Fibroblast of skin of left biceps (primary cell): ENCODE measurements at places on chromosomes 7 and 10.
A peak's percentile ranks its signal among the peaks of the same experiment; 100 is the strongest.

GRCh38 chr7:1740214-1740613 is 70.1 kb downstream of the ELFN1 start:
- no peak for DNase-seq

- no peak for DNase-seq
Observed at GRCh38 chr10:127840884-127841283, 51.9 kb downstream of the CLRN3 start.

DNA sequence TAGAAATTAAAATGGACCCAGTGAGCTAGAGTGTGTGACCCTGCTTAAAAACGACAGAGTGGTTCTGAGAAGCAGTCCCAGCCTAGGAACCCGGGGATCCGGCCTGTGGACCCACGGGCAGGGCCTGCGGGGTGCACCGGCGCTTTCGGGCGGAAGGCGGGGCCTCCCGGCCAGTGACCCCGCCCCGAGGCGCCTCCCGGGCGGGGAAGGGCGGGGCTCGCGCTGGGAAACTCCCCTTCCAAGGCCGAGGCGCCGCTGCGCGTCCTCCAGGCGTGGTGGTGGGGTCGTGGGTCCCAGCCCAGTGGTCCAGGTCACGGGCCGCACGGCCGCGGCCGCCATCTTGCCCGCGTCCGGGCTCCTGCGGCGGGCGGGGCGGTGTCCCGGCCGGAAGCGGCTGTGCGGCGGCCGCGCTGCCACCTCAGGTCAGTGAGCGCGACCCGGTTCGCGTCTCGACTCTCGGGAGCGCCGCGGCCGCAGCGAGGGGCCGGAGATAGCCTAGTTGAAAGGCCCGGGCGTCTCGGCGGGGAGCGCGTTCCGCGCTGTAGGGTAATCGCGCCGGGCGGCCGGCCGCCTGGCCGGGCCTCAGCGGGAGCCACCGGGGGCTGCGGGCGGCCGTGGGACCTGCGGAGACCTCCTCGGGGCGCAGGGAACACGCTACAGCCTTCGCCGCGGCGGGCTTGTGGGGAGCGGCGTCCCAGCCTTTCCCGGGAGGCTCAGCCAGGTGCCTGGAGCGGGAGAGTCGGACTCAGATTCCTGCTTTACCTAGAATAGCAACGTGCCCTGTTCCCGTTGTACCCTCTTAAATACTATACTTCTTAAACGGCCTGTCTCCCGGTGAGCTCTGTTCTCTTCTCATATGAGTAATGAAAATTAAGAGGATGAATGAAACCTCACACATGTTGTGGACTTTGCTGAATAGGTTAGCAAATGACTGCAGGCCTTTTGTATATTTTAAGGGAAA is at the start of gene MIOS:
TSS of gene MIOS (plus strand) at position 234 of the 961 bp plus-strand sequence. CDS start 5,592 bp downstream, outside the sequence.
- DNase-seq, result no peak

DNA sequence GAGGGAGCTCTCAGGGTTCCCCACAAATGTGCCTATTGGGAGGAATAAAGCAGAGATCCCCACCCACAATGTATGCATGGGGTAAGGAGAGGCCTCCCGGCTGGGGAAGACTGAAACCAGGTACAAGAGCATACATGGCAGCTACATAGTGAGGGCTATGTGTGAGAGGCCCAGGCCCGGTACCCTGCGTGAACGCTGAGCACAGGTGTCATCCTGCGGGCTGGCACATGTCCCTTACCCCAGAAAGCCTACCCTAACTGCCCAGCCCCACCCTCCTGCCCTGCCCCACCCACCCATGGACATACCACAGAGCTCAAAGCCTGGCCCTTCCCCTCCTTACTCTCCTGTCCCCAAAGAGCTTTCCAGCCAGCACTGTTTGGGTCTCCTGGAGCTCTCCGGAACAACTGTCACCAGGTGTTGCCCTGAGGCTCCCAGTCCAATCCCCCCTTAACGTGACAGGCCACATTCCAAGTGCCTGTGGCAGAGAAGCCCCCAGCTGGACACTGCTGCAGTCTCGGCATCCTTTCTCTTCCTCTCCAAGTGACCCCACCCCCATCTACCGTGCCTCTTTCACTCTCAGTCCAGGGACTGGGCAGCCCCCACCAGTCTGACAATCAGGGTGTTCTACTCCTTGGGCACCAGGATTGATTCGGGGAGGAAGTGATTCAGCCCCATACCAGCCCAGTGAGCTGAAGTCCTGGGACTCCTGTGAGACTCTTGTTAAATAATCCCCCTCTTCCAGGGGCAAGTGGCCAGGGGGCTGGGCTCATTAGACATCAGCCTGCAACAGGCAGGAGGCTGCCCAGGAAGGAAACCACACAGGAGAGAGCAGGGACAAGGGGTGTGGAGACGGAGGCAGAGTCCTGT is 19.6 kb downstream of the GRID1 start:
- DNase-seq, result no peak

DNA sequence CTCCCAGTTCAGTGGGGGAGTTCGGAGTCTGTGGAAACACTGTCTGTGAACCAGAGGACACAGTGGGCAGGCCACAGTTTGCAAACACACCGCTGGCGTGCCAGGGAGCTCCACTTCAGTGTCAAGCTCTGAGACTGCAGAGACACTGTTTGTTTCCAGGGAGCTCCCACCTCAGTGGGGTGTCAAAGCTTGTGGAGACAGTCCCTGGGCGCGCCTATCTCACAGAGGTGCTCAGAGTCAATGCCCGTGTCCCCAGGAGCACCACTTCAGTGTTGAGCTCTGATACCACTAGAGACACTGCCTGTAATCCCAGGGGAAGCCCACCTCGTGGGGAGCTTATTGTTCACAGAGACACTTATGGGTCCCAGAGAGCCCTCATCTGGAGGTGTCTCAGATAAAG is 4.3 kb downstream of the MYO1G start:
- DNase-seq, result no peak

- DNase-seq, result no peak
Observed at GRCh38 chr7:107712025-107712424, 31.9 kb upstream of the CBLL1 start.

GRCh38 chr10:103273041-103273441 is 3.9 kb upstream of the INA start:
- peak; percentile 89 for DNase-seq

DNA sequence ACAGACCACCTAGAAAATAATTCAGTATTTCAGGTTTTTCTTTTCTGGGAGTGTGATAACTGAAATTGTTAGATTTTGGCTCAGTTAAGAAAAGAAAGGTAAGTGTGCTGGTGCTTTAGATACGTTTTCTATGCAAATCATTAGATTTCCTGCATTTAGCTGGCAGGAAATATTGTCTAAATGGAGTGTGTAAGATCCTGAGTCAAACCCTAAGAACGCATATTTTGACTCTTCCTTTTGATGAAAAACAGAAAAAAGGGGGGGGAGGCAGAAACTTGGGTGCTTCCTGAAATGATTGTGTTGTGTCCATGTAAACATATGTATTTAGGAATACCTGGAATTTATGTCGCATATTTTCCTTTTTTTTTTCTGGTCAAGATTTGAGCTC is 1.2 kb downstream of the GRK5 start:
- DNase-seq, result no peak
